ENCODE measurements at places on chromosomes 5 and 9.

GRCh38 chr5:133639850-133640528 lies 27.6 kb upstream of the FSTL4 start:
- no peak for DNase-seq

DNA sequence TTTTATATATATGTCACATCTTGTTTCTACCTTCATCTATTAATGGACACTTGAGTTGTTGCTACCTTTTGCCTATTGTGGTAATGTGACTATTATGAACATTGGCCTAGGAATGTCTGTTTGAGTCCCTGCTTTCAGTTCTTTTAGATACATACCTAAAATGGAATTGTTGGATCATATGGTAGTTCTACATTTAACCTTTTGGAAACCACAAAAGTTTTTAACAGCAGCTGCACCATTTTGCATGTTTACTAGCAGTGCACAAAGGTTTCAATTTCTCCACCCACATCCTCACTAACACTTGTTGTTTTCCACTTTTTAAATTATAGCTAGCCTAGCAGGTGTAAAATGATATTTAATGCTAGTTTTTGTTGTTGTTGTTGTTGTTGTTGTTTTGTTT lies 88.4 kb downstream of the GALNT10 start:
- no peak for DNase-seq

- DNase-seq, result no peak
Measured at GRCh38 chr9:97545486-97545885, 44.0 kb downstream of the TMOD1 start.

- DNase-seq, result no peak
Measured at GRCh38 chr5:61617995-61618525, 286.0 kb downstream of the ZSWIM6 start.

DNA sequence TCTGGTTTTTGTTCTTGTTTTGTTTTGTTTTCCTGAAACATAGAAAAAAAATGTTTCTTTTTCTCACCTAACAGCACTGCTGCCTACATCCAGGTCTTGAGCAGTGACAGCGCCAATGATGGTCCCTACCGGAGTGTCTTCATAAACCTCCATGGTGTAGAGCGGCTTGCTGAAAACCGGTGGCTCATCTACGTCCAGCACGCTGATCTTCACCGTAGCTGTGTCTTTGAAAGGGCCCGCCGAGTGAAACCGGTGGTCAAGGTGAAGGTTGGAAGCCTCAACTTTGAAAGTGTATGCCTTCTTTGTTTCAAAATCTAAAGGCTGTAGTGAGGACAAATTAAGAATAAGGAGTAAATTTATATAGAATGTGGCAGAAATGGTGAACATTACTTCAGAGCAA lies 1051.0 kb downstream of the CDH12 start:
- DNase-seq, result no peak

DNA sequence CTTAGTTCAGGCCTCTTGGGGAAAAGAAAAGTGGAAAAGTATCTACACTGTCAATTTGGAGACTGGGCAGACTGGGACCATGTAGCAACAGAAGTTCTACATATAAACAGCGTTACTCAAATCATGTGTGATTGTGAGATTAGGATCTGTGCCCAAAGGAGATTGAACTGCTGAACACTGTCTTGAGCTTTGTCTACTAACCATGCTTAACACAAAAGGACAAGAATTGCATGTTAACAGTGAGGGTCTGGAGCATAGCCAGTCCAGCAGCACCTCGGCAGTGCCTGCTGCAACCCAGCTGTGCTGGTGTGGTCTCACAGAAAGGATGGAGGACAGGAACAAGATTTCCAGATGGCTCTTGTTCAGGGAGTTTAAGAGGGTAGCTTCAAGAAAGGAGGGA lies 5.7 kb downstream of the PAM start:
- no peak for DNase-seq

- DNase-seq, result no peak
Measured at GRCh38 chr5:79694652-79695051, 5.0 kb downstream of the CMYA5 start.

DNA sequence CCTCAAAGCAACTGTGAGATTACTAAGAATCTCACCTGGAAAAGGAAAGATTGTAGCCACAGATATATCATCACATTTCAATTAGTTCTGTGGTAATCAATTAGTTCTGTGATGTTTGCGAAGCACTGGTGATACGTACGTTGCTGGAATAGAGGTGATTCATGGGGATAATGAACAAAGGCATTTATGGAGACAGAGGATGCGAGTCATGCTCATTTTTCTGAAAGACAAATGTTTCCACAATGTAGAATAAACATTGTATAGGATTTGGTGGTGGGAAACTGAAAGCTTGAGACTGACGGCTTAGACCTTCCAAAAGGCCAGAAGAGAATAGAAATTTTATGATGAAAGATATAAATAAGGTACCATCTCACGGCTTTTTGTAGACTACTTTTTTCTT lies 507.3 kb upstream of the TYRP1 start:
- DNase-seq, result no peak

- no peak for DNase-seq
Measured at GRCh38 chr9:71355884-71356283, 234.5 kb upstream of the TRPM3 start.

DNA sequence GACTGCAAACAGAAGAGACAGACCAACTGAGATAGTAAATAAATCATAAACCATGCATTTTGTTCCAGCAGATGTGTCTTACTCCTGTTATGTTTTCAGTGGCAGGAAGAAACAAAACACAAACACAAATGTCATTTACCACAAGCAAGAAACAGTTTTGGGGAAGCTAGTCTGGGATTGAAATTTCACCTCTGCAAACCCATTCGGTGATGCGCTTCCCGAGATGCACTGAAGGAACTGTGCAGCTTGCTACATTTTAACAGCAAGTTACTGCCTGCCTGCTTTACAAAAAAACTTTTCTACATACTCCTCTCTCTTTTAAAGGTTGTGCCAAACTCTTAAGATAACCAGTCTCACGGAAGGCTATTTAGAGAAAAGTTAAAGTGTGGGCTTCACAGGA lies 3.2 kb downstream of the MACROH2A1 start:
- no peak for DNase-seq

DNA sequence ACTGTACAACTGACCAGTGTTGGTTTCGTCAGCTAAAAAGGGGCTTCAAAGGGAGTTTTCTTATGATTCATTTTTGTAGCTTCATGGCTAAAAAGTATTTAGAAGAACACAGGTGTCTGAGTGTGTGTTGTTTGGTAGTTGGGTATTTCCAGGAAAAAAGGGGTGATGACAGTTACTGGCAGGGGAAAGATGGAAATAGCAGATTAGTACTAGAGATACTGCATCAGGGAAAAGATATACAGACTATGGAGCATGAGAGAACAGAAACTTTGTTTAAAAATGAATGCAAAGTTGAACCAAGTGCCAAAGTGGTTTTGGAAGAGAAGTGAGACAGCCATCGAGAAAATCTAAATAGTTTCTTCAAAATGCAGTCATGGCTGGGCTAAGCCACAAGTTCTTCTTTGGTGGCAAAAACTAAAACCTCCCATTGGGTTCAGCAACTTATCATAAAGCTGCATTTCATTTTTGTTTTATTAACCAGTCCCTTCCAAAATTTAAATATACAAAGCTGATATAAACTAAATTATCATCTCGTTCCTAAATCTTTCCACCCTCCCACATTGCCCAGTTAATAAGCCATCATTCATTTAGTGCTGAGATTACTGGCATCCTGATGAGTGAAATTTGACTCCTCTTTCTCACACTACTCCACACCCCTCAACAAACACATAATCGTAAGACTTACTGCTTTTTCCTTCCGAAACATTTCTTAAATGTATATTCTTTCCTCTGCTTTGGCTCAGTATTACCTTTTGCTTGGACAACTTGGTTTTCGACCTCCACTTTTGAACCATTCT lies 33.5 kb downstream of the ELL2 start:
- DNase-seq, result no peak

- DNase-seq, result no peak
Measured at GRCh38 chr5:172453206-172453985, 929 bp downstream of the SH3PXD2B start.

DNA sequence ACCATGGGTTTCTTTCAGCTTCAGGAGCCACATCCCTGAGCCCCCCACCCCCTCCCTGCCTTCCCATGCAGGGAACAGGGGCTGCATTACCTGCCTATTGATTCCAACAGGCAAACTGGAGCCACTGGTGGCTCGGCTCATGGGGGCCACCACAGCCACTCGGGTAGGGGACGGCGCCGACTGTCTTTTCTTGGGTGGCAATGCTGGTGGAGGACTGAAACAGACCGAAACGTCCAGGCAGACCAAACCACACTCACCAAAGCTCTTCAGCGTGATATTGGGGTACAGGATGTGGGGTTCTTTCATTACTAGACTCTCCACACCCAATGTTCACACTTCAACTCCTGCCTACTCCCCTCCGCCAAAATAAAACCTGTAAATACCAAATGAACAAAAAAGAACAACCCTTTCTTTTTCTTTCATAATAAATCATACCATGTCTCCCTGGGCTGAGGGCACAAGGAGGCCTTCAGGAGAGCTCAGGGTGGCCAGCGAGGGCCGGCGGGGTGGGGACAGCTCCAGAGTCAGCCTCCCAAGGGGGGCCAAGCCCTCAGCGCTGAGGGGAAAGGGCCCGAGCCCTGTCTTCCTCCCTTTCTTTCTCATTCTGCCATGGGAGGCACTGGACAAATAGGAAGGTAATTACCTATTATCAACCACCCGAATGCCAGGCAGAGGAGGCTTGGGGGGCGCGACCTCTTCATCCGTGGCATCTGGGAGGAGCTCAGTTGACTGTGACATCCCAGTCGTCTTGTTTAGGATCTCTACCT lies 83.3 kb downstream of the PRRT1B start:
- no peak for DNase-seq

- no peak for DNase-seq
Measured at GRCh38 chr5:142118155-142118686, 9.6 kb downstream of the NDFIP1 start.

GRCh38 chr9:6230037-6230780 lies 14.6 kb downstream of the IL33 start:
- DNase-seq, result no peak

DNA sequence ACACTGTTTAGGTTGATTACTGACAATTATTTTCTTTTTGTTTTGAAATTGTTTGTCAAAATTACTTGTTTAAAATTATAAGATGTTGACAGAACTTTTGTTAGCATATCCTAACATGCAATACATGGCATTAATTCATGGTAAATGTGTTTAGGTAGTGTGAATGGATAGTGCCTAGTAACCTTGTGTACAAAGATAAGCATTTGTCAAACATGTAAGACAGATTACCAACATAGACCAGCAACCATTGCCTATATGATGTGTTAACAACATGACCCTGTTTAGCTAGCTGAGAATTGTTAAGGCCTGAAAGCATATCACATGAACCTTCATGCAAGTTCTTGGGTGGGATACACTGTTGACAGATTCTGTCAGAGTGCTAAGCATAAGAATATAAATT lies 13.4 kb downstream of the MAN2A1 start:
- DNase-seq, result no peak

DNA sequence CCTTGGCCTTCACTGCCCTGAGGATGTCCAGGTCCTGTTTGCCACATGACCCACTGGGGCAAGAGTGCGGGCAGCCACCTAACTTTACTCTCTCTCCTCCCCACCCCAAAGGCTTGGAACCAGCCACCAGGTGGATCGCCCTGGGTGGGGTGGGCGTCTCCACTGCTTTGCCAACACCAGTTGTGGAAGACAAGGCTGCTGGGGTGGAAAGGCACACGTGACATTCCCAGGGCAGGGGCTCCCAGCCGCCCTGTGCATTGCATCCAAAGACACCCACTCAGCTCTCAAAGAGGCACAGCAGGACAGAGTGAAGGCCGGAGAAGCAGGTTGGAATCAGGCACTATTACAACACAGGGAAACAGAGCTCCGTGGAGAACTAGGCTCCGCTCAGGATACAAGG lies 162.2 kb downstream of the OLFM1 start:
- no peak for DNase-seq

DNA sequence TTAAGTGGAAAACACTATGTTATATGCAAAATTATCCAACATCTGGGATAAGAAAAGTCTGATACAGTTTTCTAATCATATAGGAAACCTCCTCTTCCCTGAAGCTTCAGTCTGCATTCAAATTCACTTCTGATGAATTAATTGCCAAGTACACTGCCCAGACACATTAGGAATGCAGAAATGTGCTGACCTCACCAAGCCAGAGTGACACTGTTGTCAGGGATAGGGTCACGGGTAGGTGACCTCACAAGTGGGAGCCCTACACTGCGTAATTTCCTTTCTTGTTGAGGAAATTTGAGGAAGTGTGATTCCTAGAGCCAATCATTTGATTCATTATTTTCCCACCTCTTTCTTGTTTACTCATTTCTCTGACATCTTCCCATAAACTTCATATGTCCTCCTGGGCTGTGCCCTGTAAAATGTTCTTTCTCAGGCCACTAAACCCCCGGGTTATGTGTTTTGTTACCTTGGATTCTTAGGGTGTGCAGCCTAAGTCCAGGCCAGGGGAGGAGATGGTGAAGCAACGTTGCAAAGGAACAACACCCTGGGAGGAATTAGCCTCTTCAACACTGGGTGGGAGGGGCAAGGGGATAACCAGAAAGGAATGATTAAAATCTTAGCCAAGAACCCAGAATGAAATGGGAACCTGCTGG lies 411.9 kb downstream of the MTRR start:
- DNase-seq, result no peak

DNA sequence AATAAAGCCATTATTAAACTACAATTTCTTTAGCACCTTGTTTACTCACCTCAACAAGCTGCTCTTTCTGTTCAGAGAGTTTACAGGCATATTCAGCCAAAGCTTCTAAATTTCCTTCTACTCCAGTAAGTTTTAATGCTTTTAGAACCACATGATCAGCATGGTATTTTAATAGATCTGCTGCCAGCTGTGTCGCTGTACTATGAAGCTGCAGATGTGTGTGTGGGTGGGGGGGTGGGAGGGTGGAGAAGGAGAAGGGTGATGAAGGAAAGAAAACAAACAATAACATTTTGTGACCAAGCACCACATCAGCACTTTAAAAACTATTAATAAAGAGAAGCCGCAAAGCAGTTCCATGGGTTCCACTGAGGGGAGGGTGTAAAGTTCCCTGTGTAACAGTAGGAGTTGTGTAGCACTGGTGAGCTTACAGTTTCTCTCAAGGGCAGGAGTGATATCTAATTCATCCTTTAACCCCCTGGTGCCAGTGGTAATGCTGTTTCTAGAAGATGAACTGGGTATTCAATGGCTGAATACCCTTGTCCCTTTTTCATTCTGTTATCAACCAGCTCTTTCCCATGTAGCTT lies 38.5 kb downstream of the ABITRAM start:
- DNase-seq, result no peak

DNA sequence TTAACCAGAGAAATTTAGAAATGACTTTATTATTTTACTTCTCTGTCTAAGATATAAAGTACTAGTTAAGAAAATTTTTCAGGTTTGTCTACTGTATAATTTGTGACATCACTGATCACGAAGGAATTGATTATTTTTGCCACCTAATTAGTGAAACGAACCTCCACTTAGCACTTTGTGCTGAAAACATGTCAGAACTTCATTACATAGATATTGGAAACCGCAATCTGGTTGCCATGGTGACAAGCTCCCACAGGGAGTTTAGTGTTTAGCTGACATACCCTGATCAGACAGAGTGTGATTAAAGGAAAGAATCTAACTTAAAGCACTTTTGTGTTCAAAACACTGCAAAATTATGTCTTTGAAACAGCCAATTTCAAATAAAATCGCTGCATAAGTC lies 668.4 kb upstream of the CCNG1 start:
- DNase-seq, result no peak

Data from SW 1271 (cell line).